ENCODE measurements at places on chromosomes 3 and 15.
A peak's percentile ranks its signal among the peaks of the same experiment; 100 is the strongest.

GRCh38 chr15:94736236-94736635, 504.9 kb downstream of the MCTP2 start:
- no peak for DNase-seq

DNA sequence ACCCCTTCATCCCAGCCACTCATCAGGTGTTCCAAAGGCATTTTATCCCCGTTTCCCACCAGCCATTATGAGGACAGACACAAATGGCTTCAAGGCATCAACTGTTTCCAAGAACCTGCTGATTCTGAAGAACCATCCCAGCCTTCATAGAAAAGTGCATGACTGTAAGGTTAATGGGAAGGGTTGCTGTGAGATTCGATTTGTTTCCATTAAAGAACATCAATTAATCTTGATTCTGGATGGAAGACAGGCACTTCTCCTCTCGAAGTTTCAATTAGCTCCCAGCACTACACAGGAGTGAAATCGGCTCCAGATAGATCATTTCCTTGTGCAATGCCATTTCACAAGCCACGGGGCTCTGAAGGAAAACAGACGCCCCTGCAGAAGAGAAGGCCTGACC, 25.8 kb downstream of the SRGAP3 start:
- no peak for DNase-seq

DNA sequence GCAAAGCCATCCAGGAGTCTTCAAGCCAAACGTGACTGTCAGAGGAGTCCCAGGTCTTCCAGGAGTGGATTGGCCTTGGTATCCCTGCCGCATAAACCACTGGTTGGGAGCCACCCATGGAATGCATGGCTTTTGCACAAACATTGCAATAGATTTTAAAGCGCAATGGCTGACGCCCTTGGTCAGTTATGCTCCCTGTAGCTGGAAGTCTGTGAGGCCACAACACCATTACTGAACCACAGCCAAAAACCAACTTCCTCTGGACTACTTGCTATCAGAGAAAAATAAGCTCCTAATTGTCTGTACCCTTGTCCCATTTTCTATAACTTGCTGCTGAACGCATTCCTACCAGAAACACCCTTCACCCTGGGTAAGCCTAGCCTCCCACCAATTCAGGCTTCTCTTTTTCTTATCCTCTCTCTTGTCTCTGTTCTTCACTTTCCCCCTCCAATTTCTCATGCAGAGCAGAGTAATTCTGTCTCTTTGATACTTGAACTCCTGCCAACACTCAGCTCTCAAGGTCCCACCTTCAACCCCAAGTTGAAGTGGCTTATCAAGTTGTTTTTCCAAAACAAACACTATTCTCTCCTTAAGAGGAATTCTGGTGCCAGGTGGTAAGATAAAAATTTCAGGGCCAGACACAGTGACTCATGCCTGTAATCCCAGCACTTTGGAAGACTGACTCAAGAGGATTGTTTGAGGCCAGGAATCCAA, 176.4 kb upstream of the UBE2E1 start:
- no peak for DNase-seq

DNA sequence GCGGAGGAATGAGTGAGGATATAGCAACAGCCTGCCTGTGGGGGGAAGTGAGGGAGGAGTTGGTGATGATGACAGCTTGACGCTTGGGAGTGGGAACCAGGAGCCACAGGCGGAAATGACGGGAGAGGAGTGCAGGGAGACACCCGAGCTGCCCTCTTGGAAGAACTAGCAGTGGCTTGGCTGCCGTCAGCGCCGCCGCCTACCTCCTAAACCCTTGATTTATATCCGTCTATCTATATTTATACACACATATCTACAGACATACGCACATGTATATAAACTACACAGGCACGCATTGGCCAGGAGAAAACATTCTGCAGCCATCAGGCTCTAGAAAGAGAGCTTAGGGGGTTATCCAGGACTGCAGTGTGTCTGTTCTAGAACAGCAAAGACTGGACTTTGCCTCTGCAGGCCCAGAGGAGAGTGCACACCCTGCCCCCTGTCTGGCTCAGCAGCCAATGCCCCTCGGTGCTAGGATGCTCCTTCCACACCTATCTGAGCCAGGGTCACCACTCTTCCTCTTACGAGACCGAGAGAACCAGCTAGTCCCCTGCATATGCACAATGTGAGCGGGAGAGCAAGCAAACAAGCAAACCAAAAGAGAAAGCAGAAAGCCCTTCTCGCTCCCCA, 45.3 kb upstream of the MAGEF1 start:
- DNase-seq, result peak; percentile 92

DNA sequence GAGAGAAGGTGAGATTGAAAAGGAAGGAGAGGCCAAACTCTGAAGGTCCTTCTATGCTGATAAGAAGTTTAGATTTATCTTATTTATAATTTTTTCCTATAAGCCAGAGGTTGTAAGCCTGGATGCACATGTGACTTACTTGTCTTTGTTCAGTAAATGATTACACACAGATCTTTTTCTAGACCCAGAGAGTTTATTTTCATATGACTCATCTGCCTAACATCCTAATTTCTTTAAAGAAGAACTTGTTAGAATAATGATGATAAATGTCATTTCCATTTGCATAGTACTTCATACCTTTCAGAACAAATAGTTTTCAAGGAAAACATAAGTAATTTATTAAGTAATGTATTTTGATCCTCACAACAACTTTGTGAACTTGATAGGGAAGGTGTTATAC, 434.8 kb upstream of the DPH6 start:
- DNase-seq, result no peak

- DNase-seq, result no peak
Measured at GRCh38 chr15:101135532-101136166, 116.2 kb downstream of the CHSY1 start.

GRCh38 chr3:33000691-33001385, 49.4 kb downstream of the CCR4 start:
- DNase-seq, result no peak

DNA sequence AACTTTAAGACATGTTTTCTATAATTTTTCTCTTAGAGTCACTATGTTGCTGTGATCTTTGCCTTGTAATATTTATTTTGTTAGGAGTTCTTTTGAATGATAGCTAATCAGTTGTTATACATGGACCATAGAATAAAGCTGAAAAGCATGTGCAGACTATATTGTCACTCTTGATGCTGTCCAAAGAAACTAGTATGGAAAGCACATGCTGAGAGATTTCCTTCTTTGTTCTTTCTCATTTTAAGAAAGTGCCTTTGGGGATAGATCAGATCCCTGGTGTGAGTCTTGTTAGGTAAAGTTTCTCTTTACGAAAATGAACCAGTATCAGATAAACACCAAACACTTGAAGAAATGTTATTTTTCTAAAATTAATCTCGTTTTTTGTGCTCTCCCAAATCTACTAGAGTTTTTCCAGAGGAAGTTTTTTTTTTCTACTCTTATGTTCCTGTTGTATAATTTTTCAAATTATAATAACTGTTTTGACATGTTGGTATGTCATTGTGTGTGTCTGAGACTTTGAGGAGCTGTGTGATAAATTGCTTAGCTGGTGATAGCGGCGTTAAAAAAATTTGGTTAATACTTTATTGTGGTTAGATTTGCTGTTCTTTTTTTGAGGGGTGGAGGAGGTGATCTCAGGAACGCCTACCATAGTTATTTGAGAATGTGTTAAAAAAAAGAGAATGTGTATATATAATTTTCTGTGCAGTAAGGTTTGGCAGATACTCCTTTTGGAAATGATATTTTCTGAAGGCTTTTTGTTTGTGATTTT, 2.2 kb downstream of the PIAS1 start:
- DNase-seq, result no peak

GRCh38 chr3:5191555-5192304, 4.2 kb downstream of the EDEM1 start:
- no peak for DNase-seq

DNA sequence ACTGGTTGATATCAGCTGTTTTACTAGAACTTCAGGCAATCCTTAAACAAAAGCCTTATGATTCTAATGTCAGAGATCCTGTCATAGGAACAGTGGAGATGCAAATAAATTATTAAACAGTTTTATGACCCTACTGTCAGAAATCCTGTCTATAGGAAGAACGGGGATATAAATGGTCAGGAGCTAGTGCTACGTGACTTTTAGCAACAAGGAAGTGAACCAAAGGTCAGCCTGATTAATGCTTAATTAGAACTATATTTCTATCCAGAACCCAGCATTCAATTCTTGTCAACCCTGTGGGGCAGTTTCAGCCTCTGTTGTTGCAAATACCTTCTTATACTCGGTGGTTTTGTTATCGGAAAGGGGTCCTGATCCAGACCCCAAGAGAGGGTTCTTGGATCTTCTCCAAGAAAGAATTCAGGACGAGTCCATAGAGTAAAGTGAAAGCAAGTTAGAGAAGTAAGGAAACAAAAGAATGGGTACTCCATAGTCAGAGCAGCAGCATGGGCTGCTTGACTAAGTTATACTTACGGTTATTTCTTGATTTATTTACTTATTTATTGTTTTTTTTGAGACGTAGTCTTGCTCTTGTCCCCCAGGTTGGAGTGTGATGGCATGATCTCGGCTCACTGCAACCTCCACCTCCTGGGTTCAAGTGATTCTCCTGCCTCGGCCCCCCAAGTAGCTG, 59.9 kb upstream of the RNU6-1 start:
- DNase-seq, result no peak

GRCh38 chr15:101118615-101119014, 133.2 kb downstream of the CHSY1 start:
- no peak for DNase-seq

DNA sequence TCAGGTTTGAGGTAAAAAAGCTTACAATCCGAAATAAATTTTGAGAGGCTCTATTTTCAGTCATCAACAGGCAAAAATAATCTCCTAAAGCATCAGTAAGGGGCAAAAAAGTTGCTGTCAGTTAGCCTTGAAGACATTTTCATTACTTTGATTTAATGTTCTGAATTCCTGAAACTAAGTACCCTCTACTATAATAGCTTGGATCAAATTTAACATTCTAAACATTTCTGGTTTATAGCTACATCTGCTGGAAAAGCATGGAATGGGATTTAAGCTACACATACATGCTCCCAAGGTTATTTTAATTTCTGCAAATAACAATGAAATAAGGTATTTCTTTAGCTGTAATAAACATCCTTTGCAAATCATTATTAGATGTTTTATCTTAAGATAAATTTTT, 245.4 kb downstream of the ULK4 start:
- peak; percentile 46 for DNase-seq

DNA sequence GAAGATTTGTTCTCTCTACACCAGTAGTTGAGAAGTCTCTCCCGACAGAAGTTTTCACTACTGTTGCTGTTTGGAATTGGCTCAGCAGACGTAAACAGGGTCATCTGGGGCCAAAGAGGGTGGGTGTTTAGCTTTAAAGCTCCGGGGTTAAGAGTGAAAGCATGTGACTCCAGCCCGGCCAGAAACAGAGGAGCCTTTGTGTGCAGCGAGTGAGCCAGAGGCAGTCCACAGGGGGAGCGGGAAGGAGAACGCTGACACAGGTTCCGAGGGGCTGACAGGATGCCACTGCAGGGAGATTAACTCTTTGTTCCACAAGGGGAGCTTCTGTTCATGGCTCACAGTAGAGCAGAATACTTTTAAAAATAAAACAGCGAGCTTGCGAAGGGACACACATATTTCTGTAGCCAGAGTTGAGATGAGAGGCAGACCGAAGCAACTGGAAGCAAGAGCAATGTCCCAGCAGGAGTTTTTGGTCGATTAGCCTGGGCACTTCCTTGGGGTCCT, 26.9 kb downstream of the BMF start:
- DNase-seq, result peak; percentile 78

DNA sequence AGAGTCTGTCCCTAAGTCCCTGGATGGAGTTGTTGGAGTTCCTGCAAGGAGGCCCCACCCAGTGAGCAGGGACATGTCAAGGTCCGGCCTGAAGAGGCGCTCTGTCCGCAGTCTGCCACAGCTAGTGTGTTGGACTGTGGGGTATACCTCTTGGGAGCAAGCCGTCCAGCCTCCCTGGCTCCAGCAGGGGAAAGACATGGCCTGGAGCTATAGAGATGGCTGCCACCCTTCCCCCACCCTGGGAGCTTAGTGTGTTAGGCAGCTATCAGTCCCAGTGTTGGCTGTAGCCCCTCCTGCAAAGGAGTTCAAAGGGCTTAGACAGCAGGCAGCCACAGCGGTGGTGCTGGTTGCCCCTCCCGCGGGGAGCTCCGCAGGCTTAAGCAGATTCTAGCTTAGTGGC, 20.3 kb downstream of the IMPG2 start:
- no peak for DNase-seq

GRCh38 chr3:146466604-146467003, 2.8 kb downstream of the PLSCR2 start:
- no peak for DNase-seq

- no peak for DNase-seq
Measured at GRCh38 chr15:47897525-47897924, 180.2 kb downstream of the SEMA6D start.

- DNase-seq, result no peak
Measured at GRCh38 chr3:23904545-23904944, 12.2 kb downstream of the NKIRAS1 start.

GRCh38 chr3:196868297-196868661, 559 bp downstream of the SENP5 start:
- no peak for DNase-seq

DNA sequence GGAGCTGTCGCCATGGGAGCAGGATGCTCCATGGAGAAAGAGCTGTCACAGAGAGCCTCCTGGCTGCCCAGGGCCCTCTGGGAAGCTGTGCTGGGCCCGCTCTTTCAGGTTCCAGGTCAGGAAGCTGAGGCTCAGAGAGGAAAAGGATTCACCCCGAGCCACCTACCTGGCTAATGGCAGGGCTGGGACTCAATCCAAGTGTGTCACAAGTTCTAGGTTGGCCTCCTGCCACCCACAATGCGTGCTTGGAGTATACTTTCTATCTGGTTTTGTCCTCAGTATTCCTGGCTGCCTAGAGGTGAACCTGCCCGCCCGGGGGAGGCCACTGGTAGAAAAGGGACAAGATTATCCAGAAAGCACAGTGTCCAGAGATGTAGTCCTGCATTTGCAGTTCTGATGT, 23.6 kb downstream of the FAH start:
- no peak for DNase-seq

- no peak for DNase-seq
Measured at GRCh38 chr3:138642226-138642926, 33.8 kb downstream of the FAIM start.

DNA sequence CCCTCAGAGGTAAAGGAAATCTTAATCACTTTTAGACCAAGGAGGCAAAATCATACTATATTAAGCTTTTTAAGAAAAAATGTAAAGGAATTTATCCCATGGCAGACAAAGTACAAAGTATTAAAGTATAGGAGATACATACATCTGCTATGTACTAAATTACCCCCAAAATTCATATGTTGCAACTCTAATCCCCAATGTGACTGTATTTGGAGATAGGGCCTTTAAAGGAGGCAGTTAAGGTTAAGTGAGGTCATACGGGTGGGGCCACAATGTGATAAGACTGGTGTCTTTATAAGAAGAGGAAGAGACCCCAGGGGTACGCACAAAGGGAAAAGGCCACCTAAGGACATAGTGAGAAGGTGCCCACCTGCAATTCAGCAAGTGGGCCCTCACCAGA, 657.0 kb upstream of the ADAMTS9 start:
- no peak for DNase-seq

- no peak for DNase-seq
Measured at GRCh38 chr15:66713843-66714508, 11.9 kb downstream of the SMAD6 start.

DNA sequence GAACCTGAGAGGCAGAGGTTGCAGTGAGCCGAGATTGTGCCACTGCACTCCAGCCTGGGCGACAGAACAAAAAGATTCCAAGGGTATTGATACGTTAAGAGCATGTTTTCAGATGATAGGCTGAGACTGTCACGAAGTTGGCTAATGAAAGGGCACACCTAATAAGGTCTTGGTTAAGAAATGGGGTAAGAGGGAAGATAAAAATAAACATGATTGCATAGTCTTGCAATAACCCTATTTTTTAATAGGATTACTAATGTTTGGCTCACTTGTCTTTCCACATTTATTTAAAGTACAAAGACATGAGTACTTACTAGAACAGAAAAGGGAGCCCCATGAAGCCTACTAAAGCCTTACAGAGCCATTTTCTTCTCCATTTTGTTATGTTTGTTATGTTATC, 109.0 kb downstream of the FRMD4B start:
- no peak for DNase-seq
